ENCODE measurements at places on chromosomes 7 and 10. TPM values are rescaled to one million over a fixed set of nuclear protein-coding genes. Genes with fewer than 3 reads are reported as not detected.

DNA sequence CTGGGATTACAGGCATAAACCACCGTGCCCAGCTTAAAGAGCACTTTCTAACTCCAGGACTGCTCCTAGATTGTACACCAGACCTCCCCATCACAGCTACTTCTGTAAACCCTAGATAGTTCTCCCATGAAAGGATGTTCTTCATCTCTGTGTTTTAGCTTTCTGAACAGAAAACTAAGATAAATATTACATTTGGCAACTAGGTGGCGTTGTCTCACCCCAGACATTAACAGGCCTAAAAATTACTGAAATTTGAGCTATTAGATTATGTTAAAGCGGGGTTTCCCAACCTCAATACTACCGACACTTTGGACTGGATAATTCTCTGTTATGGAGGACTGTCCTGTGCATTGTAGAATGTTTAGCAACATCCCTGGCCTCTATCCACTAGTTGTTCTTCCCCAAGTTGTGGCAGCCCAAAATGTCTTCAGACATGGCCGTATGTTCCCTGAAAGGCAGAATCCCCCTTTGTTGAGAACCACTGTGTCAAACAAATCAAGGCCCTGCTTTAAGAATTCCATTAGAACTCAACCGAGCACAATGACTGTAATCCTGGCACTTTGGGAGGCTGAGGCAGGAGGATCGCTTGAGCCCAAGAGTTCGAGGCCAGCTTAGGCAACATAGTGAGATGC lies 19.1 kb downstream of the ATOH7 start:
- DNase-seq: peak; percentile 71

GRCh38 chr10:103145860-103146466 lies 47.1 kb downstream of the NT5C2 start:
- no peak for DNase-seq

DNA sequence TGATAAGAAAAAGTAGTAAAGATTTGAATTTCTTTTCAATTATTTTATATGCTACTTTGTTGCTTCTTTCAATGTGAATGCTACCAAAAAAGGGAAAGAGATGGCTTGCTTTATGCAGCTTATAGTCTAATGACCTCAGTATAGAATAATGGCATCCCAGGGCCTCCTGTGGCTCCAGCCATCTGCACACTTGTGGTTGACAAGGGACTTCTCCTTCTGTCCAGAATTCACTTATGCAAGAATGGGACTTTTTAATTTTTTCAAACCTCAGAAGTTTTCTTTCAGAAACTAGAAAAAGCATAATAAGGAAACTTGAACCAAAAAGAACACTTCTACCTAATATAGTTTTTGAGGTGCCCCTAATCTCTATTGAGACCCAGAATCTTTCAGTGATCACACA lies 310.9 kb downstream of the CTNNA3 start:
- DNase-seq: no peak

H2BK1 gene
- total RNA-seq: not detected

DNA sequence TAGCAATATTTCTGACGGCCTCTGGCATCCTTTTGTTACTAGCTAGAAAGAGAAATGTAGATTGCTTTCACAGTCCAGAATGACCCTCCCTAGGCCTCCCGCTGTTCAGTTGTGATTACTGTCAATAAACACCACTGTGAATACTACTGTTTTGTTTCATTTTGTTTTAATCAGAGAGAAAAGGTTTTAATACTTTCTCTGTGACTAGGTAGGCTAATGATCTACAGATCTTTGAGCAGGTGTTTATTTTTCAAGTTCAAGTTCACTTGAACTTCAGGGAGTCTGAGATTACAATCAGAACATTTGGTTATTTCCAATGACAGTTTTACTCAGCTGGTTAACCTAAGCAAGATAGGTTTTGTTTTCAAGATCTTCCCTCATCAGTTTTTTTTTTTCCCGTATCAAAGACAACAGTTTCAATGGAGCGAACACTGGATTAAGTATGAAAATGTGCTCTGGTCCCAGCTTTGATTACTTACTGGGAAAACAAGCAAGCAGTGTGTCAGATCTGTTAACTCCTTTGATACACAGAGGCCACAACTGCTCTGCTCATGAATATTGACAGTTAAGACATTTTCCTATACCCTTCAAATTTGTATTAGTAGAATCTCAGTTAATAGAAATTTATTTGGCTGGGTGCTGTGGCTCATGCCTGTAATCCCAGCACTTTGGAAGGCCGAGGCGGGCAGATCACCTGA lies 34.8 kb downstream of the VKORC1L1 start:
- peak; percentile 31 for DNase-seq

HMX3 gene
- not detected for total RNA-seq

- DNase-seq: no peak
These were observed 506.9 kb downstream of the SUGCT start for GRCh38 chr7:40641701-40642100.
